Stimulated activated CD4-positive, alpha-beta T cell treated with anti-CD3 and anti-CD28 coated beads, Interleukin-15, amount 100 ng/mL, for 24 hours (primary cell): ENCODE measurements at places on chromosomes 11 and 22.

DNA sequence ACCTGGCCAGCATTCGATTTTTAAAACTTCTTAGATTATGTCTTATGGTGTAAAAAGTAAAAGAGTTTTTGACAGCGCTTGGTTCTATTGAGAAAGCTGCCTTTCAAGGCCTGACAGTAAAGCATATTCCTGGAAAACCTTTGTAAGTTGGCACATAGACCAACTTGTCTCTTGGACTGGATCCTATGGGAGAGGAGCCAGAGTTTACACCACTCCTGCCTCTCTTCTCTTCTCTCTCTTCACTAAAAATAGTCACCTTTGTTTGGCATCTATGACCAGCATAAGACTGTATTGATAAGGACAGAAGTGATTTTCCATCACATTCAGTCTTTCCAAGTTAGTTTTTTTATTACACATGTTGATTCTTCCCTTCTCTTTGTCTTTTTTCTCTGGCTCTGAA lies 33.7 kb downstream of the CSRP3 start:
- no peak for DNase-seq

DNA sequence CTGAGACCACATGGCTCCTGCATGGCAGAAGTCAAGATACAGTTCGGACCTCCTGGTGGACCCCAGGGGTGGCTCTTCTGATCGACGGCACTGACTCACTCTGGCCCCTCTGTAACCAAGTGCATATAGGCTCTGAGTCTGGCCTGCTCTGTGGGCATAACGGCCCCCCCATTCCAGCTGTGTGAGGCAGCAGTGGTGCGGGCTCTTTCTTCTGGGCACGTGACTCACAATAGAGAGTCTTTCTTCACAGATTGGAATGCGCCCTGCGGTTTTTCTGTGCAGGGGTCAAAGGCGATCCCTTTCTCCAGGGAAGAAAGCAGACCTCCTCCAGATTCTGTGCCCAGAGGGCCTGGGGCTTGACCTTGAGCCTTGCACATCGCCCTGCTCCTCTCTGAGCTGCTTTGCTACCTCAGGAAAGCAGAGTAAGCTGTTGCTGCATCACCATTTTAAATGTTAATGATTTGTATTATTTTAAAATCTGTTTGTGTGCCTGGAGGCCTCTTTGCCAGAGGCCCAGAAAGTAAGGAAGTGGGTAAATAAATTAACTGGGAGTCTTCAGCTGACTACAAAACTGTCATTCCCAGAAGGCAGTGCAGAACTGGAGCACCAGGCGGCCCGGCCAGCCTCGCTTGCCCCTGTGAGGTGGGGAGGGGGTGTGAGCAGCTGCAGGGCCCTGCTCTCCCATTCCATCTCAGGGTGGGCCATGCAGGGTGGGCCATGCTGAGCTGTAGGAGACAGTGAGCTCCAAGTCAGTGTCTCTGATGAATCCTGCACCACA lies 199.0 kb downstream of the GRIK4 start:
- DNase-seq: no peak

- DNase-seq: no peak
These were observed 22.5 kb downstream of the TRIM29 start for GRCh38 chr11:120115272-120116000.

DNA sequence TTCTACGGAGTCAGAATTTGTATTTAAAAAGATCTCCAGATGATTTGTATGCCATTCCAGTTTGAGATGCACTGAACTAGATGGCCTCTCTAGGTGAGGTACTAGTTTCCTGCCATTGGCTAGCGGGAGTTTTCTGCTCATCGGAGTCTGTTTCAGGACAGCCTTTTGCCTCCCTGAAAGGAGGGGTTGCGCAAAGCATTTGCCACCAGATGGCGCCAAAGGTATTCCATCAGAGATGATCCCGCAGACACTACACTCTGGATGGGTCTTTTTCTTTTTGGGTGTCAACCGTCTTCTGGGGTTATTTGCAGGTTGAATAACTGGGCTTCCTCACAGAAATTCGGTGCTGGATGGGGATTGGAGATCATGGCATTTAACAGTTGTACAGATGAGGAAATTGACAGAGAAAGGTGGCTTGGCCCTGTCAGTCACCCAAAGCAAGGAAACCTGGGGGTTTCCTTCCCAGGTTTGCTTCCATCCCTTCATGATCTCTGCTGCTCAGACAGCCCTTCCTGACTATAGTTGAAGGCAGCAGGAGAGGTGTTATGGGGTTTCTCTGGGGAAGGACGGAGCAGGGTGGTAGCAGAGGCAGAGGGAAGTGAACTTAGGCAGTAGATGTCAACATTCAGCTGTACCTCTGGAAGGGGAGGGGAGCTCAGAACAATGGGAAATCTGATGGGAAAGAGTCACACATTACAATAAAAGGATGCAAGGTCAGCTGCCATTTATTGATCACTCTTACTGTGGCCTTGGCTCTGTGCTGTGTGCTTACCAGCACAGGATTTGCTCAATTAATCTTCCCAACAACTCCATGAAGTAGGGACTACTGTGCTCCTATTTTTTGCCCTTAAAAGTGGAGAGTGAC lies 81.6 kb downstream of the CCDC81 start:
- DNase-seq: peak; percentile 90

GRCh38 chr11:122313581-122313980 lies 197.6 kb upstream of the BLID start:
- no peak for DNase-seq

DNA sequence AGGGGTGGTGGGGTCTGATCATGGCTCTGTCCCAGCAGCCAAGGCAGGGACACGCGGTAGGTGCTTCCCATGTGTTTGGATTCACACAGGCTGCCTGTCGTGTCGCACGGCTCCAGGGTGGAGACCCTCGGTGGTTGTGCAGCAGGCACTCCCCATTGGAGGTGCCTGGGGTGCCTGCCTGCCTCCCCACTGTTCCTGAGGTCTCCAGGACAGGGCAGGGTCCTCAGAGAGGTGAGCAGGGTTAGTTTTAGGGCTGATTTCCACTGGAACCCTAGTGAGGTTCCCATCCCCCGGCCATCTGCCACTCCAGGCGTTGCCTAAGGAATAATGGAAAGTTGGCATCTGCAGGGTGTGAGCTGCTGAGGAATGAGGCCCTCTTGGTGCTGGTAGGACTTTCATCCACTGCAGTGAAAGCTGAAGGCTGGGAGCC lies 32.3 kb downstream of the OSBPL5 start:
- DNase-seq: no peak

GRCh38 chr11:34339149-34340064 lies 18.4 kb downstream of the ABTB2 start:
- no peak for DNase-seq

GRCh38 chr11:17861036-17861755 lies 126.6 kb downstream of the KCNC1 start:
- DNase-seq: no peak

DNA sequence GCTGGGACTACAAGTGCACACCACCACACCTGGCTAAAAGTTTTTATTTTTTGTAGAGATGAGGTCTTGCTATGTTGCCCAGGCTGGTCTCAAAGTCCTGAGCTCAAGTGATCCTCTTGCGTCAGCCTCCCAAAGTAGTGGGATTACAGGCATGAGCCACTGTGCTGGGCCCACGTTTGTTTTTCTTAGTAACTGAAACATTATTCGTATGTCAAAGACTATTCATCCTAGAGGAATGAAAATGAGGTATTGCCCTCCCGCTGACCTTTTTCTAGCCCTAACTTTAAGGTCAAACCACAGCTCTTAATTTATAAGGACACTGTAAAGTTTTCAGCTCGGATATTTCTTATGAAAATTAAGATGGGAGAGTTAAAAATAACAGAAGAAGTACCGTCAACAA lies 33.2 kb upstream of the PAX6 start:
- DNase-seq: no peak

DNA sequence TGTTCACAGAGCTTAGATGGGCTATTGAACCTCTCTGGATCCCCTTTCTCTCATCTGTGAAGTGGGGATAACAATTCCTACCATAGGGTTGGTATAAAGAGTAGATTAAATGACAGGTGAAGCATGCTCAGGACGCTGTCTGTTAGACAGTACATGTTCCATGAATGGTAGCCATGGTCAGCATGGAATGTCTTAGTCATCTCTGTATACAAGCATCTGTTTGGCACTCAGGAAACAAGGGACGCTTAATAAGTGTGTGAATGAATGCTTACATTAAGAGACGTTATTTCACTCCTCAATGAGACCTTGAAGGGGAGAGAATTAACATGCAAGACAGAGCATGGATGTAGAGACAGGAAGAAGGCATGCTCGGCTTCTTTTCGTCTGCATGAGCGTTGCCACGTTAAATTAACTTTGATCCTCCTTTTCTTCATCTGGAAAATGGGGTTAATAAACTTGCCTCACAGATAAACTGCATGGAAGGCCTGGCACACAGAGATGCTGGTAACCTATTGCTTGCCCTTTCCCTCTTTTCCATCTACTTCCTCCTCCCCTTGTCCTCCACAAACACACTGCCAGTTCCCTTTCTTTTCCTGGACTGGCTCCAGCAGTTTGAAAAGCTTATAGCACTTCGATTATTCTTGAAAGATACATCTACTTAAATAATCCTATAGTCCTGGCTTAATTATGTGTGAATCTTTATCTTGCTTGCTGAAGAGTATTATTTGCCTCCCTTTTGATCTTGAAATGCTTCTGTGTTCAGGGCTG lies 267.2 kb upstream of the MTNR1B start:
- DNase-seq: no peak

DNA sequence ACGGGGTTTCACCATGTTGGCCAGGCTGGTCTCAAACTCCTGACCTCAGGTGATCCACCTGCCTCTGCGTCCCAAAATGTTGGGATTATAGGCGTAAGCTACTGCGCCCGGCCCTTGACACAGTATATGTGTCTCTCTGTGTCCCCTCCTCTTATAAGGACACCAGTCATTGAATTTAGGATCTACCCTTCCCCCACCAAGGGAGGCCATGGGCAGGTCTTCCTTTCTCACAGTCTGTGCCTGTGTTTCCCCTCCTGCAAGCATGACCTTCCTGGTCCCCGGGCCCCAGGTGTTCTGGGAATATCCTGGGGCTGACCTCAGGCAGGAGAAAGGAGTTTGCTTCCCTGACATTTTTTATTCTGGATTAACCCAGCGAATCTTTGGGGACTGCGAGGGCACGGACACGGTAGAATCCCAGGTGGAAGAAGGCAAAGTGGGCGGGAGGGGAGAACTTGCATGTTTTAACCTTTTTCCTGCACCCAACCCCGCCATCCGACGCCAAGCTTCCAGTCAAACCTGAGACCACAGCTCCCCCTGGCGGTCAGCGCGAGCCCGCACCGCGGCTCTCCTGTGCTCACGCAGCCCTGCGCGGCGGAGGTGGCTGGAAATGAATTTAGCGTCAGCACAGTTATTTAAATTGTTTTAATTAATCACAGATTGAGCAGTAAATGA lies 42.1 kb upstream of the ISX start:
- peak; percentile 84 for DNase-seq

- DNase-seq: no peak
These were observed 1.9 kb upstream of the P2RY6 start for GRCh38 chr11:73270016-73270854.

DNA sequence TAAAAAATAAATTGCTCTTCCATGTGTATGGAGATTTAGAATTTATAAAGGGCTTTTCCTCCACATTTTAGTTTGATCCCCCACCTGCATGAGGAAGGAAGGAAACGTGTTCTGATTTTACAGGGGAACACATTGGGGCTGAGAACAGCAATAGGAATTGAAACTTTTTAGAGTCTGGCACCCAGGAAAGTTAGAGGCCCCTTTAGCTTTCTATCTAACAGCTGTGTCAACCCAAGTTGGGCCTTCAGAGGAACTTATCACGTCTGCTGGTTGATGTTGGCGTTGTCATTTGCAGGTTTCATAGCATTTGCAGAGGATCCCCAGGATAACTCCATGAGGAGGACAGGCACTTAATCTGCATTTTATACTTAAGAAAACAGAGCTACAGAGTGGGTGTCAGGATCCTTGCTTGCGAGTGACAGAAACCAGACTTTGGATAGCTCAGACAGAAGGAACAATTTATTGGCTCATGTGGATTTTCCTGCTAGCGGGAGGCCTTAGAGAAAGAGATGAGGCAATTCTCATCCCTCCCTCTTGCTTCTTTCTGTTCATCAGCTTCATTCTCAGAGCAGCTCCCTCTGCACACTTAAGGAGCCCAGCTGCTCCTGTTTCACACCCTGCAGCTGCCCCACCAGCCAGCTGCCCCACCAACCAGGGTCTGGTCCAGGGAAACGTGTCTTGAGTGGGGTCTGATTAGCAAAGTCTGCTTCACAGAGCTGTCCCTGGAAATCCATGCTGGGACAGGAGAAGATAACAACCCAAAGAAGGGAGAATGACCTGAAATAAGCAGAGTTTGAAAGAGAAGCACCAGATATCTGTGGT lies 92.5 kb upstream of the OR4B1 start:
- no peak for DNase-seq

DNA sequence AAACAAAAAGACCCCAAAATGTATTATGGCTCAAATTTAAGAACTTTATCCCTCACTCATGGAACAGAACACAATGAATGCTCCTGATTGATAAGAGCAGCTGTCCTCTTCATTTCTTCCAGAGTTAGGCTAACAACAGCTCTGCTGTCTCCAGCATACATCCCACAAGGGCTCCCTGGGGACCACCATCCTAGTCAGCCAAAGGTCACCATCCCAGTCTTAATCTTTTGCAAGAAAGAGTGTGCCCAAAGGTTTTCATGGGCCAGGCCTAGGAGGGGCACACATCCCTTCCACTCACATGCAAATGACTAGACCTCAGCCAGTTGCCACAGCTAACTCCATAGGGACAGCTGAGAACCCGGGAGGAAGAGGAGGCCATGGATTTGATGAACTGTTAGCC lies 555.3 kb downstream of the BUD13 start:
- DNase-seq: no peak
